ENCODE measurements at places on chromosomes 12 and 14.
A peak's percentile ranks its signal among the peaks of the same experiment; 100 is the strongest.

- DNase-seq: no peak
Measured at GRCh38 chr14:60215127-60215444, 33.9 kb upstream of the PPM1A start.

GRCh38 chr14:44297437-44297836 lies 209.6 kb downstream of the FSCB start:
- no peak for DNase-seq

- no peak for DNase-seq
Measured at GRCh38 chr14:65187421-65188049, 85.2 kb upstream of the MAX start.

- DNase-seq: no peak
Measured at GRCh38 chr12:31794745-31795144, 65.9 kb upstream of the AMN1 start.

DNA sequence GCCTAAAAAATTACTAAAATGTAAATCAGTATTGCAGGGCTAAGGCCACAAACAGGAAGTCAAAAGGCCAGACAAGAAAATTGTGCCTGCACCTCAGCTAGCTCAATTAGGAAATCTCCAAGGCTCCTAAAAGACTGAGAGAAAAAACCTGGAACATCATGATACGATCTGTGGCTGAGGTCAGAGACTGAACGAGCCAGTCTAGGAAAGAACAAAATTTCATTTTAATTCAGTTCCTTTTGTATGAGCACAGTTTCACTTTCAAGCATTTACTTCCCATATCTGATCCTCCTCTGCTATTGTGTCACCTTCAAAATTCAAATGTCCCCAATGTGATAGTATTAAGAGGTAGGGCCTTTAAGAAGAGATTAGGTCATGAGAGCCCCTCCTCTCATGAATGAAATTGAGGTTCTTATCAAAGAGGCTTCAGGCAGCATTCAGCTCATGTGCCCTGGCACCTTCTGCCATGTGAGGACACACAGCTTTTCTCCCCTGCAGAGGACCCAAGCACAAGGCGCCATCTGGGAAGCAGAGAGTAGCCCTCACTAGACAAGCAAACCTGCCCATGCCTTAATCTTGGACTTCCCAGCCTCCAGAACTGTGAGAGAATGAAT lies 14.8 kb downstream of the PRKAB1 start:
- DNase-seq: no peak

DNA sequence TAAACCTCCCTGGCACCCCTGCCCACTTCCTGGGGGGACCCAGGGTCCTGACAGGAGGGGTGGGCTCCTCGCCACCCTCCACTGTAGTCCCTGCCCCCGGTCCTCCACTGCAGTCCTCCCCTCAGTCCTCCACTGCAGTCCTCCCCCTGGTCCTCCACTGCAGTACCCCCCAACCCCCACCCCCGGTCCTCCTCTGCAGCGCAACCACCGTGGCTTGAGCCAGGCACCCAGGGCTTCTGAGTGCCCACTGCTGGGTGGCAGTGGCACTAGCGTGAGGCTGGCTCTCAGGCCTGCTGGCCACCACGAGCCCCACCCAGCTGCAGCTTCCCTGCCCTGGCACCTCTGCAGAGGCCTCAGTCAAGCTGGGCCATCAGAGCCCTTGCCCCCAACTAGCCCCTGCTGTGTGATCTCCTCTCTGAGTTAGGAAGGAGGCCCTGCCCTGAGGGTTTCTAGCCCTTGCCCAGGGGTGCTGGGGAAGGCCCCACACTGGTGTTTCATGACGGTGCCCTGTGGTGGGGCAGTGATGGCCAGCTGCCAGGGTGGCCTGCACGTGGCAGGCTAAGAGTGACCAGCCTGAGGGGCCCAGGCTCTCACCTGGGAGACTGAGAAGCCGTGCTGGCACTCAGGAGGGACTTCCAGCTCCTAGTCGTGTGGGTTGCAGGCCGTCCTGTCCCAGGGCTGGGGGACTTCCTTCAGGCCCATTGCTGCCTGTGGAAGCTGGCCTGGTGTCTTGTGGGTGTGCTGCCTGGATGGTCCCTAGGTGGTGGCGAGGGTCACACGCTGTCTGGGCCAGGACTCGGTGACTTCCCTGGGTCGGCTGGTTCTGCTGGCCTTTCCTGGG lies 9.7 kb downstream of the CEP170B start:
- no peak for DNase-seq

DNA sequence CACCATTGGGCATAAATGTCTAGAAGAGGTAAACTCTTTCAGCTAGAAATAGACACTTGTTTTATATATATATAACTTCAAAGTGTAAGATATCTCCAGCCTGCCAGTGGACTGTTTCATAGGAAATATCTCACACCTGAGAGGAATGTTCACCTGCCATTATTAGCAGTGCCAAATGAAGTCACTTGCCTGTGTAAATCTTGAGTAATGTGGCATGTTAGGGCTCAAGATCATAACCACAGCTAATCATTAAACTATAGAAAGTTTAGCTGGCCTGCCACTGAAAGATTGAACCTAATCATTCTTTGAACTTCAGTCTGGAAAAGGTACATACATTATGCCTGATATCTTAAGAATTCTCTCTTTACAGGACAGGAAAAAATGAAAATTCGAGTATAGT lies 25.5 kb upstream of the KCNJ8 start:
- no peak for DNase-seq

- DNase-seq: no peak
Measured at GRCh38 chr12:100058482-100059029, 73.8 kb upstream of the ANKS1B start.

DNA sequence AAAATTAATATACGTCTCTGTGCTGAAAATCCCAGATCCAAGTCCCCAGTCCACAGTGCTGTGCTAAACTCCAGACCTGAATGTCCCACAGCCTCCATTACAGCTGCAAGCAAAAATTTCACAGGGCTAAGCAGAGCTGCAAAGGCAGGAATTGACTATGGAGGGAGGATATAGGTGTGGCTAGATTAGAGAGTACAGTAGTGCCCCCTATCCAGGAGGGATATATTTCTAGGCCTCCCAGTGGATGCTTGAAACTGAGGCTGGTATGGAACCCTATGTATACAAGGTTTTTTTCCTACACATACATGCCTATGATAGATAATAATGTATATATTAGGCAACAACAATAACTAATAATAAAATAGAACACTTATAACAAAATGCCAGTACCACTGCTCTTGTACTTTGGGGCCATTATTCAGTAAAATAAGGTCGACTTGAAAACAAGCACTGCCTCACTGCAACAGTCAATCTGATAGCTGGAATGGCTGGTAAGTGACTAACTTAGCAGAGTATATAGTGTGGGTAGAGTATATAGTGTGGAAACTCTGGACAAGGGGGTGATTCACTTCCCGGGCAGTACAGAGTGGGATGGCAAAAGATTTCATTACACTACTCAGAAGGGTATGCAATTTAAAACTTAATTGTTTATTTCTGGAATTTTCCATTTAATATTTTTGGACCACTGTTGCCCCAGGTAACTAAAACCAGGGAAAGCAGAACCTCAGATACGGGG lies 82.7 kb downstream of the C14orf132 start:
- DNase-seq: no peak

DNA sequence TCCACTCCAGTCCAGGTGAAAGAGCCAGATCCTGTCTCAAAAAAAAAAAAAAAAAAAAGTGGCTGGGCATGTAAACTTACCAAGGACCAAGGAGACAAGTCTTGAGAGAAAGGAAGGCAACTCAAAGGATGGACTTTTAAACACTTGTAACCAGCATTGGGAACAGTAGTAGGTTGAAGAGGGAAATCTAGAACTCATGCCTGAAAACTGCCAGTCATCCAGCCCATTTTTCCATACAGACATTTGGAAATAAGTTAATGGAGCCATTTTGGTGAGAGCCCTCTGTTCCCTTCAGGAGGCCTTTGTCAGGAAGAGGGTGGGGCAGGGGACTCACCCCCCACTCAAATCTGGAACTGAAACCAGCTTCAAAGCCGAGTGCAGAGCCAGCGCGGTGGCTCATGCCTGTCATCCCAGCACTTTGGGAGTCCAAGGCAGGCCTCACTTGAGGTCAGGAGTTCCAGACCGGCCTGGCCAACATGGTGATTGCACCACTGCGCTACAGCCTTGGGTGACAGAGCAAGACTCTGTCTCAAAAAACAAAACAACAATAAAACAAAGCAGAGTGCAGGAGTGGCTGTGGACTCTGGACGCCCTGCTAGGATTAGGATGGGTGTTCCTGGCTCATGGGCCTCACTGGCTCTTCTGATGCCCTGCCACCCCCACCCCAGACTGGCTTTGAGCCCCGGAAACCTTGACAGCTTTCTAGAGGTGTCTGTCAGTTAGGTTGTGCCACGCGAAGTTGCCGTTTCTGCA lies 1.6 kb upstream of the MLXIP start:
- no peak for DNase-seq

DNA sequence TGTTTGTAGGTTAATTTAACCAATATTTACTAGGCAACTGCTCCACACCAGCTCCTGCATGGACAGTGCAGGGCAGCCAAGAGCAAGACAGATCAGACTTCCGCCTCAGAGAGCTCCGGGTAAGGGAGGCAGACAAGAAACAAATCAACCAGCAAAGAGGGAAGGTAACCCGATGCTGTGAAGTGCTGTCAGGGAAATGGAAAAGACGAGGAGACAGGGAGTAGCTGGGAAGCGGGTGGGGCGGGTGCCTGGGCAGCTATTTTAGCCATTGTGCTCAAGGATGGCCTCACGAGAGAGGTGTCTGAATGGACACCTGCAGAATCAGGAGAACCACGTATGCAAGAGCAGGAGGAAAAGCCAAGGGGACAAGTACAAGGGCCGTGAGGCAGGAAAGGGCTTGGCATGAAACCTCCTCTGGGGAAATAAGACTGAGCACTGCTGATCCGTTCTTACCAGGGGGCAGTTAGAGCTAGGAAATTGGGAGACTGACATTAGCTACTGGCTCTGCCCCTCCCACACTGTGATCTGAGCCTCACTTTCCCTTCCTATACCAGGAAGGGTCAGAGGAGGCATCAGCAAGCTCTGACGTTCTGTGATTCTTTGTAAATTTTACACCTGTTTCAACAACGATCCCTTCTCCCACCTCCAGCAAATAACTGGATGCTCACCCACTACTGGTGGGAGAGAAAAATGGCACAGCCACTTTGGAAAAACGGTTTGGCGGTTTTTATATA lies 6.5 kb upstream of the TMEM119 start:
- no peak for DNase-seq

- DNase-seq: no peak
Measured at GRCh38 chr12:2341871-2342270, 289.1 kb downstream of the CACNA1C start.

GRCh38 chr12:66103016-66103913 lies 27.3 kb downstream of the LLPH start:
- DNase-seq: peak; percentile 36

GRCh38 chr12:18242380-18243089 lies 18.8 kb upstream of the PIK3C2G start:
- no peak for DNase-seq

DNA sequence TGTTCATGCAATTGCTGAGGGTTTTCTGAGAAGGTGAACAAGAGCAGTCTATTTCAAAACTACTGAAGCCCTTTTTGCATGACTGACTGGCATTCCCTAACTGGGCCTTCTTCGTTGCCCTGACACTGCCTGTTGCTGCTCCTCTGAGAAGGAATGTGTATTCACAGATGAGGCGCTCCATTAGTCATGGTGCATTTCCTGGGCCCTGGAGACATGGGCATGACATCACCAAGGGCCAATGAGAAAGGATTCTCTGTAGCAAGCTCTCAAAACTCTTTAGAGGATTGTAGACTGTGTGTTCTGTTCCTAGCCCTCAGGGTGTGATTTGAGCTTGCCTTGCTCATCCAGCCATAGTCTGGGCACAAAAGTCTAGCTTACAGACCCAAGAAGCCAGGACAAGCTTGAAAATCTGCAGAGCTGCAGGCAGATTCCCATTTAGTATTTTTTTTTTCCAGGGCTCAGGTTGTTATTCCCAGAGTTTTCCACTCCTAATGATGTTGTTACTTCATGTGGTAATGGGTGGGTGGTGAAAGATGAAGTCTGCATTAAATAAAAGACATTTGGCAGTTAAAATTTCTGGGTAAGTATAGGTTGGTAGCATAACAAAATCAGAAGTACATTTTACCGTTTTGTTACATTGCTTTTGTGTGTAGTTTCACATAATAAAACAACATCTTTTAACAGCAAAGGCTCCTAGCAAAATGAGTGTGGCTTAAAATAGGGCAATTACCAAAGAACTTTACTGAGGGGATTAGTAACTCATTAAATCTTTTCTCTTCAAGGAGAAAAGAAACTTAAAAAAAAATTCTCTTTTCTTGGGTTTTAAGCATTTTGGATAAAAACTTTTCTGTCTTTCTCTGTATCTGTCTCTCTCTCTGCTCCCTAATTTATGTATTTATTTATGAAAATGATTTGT lies 318.4 kb downstream of the RAD51B start:
- DNase-seq: peak; percentile 69

GRCh38 chr12:42574851-42575266 lies 14.7 kb downstream of the PRICKLE1 start:
- DNase-seq: no peak

DNA sequence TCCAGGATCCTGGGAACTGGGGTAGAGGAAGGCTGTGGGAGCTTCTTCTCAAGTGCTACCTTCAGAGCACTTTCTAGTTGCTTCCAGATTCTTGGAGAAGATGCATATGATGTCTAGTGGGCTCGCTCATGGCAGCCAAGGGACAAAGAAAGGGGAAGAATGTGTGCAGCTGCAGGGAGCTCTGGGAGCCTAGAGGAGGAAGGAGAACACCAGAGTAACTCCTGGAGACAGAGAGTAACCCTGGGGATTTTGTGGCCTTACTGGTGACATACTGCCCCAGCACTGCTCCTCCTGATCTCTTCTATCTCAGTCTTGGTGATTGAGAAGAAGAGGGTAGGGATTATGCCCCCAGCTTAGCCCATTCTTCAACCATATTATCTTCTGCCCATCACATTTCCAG lies 10.3 kb upstream of the SP7 start:
- DNase-seq: no peak

GRCh38 chr12:41242603-41243002 lies 54.5 kb downstream of the PDZRN4 start:
- DNase-seq: no peak

DNA sequence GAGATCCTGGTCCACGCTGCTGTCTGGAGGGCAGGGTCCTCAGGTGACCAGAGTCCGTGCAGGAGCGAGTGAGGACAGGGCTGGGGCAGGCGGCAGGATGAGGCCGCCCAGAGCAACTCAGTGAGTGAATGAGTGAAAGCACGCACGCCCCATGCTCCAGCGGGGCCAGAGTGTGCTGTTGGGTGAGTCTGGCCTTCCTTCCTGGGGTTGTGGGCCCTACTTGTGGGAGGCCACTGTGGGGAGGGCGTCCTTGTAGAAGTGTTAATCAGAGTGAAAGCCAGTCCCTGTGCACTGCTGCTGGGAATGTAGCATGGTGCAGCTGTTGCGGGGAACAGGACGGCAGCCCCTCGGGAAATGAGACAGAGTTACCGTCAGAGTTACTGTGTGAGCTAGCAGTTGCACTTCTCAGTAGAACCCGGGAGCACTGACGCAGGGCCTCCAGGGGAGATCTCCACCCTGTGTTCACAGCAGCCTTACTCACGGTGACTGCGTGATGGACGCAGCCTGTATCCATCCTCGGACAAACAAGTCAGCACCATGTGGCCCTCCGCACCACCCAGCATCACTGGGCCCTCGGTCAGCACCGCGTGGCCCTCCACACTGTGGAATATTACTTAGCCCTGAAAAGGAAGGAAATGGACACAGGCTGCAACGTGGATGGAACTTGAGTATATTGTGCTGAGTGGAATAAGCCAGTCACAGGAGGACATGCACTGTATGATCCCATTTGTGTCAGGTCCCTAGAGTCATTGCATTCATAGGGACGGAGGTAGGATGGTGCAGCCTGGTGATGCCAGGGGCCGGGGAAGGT lies 22.1 kb downstream of the PACS2 start:
- no peak for DNase-seq
